NCI-H226 (cell line): ENCODE measurements at places on chromosomes 3 and 15.

- DNase-seq = peak; percentile 21
These were observed 27.7 kb downstream of the MAGI1 start for GRCh38 chr3:66010739-66011655.

DNA sequence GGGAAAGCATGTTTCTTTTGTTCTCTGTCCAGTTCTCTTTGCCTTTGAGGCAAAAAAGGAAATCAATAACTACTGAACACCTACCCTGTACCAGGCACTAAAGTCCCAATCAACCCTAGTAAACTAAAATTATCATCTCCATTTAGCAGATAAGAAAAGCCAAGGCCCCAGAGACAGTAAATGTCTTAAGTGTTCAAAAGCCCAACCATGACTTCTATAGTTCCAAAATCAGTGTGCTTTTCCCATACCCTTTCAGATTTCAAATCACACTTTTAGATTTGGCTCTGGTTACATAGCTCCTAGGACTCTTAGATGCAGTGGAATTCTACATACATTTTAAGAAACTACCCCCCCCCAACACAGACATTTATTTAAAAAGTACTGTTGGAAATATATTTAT is 63.5 kb downstream of the UACA start:
- DNase-seq = no peak

- DNase-seq = no peak
These were observed 138.0 kb upstream of the MEF2A start for GRCh38 chr15:99427668-99428361.

GRCh38 chr3:73228959-73229358 is 167.5 kb downstream of the EBLN2 start:
- DNase-seq = no peak

DNA sequence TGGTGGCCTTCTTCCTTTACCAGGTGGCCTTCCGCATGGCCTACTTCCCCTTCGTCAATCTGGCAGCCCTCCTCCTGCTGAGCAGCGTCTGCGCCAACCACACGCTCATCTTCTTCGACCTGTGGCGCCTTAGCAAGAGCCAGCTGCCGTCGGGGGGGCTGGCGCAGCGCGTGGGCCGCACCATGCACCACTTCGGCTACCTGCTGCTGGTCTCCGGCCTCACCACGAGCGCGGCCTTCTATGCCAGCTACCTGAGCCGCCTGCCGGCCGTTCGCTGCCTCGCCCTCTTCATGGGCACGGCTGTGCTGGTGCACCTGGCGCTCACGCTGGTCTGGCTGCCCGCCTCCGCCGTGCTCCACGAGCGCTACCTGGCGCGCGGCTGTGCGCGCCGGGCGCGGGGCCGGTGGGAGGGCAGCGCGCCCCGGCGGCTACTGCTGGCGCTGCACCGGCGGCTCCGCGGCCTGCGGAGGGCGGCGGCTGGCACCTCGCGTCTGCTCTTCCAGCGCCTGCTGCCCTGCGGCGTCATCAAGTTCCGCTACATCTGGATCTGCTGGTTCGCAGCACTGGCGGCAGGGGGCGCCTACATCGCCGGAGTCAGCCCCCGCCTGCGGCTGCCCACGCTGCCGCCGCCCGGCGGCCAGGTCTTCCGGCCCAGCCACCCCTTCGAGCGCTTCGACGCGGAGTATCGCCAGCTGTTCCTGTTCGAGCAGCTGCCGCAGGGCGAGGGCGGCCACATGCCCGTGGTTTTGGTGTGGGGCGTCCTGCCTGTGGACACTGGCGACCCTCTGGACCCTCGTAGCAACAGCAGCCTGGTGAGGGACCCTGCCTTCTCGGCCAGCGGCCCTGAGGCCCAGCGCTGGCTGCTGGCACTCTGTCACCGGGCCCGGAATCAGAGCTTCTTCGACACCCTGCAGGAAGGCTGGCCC is 9.9 kb downstream of the DISP2 start:
- DNase-seq = peak; percentile 78

DNA sequence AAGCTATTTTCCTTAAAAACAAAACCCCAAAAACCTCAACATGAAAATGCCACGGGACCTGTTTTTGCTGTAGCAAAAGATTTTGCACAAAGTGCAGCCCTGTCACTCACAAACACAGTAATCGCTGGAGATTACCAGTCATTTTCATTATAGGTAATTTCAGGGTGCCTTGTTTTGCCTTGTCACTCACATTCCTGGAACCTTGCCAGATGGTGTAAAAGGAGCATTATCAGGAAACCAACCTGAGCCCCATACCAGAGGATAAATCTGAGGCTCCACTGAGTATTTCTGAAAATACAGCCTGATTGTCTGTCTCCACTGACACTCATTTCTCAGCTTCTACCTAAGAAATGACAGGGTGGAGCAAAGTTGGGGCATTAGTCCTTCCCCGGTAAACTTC is 791.3 kb upstream of the LMCD1 start:
- no peak for DNase-seq

DNA sequence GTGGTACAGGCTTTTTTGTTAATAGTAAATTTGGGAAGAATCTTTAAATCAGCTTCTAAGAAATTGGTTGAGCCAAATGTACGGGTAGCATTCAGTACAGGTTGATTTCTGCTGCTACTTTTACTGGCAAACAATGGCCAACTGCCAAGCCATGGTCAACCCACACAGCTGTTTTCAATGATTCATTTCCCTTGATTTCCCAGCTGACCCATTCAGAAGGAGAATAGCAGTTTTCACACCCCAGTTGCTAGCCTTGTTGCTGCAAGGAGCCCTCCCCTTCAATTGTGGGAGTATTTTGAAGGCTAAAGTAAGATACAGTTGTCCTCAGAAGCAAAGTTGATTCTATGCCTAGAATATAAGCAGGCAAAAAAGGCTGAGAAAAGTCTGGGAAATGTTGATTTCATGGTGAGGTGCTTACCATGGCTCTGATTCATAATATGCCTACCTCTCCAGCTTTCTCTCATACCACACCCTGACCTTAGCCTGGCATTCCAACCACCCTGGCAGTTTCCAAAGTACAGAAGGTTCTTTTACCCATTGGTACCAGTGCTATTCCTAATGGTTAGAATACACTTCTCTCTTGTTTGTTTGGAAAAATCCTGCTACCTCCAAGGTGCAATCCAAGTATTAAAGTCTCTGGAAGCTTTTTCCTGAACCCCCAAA is 320.3 kb upstream of the TGFBR2 start:
- peak; percentile 83 for DNase-seq
